HepG2 (cell line): ENCODE measurements at places on chromosomes 12 and 14. TPM values are rescaled to one million over a fixed set of nuclear protein-coding genes. Genes with fewer than 3 reads are reported as not detected.

Gene CRACR2A
- polyA plus RNA-seq = 0.09 and 0.16 TPM in 2 replicates

Gene NGB
- 0.04 and 0.05 TPM in 2 replicates for polyA plus RNA-seq

Gene SIX6
- not detected in 2 replicates for polyA plus RNA-seq

Gene GARIN6
- polyA plus RNA-seq = not detected in 2 replicates

Gene PTPRB
- polyA plus RNA-seq = 0.05 and 0.07 TPM in 2 replicates

Gene LIN52
- polyA plus RNA-seq = 8.8 and 11.4 TPM in 2 replicates

Gene PTPN21
- polyA plus RNA-seq = 2.0 and 2.8 TPM in 2 replicates

Gene TIMM9
- 24.4 and 30.5 TPM in 2 replicates for polyA plus RNA-seq

Gene CCDC197
- 0.13 TPM in 1 of 2 replicates, not detected in the other for polyA plus RNA-seq

Gene KRT3
- polyA plus RNA-seq = not detected in 2 replicates

Gene TSPAN11
- 0.01 TPM in 2 replicates for polyA plus RNA-seq

Gene KRT85
- not detected in 2 replicates for polyA plus RNA-seq

Gene TDP1
- polyA plus RNA-seq = 13.6 and 16.4 TPM in 2 replicates

Gene AMN1
- polyA plus RNA-seq = 26.3 and 26.5 TPM in 2 replicates

Gene TAMALIN
- polyA plus RNA-seq = 2.9 and 4.5 TPM in 2 replicates

Gene SERPINA12
- polyA plus RNA-seq = 0.08 TPM in 1 of 2 replicates, not detected in the other

Gene CD27
- polyA plus RNA-seq = 0.12 and 0.18 TPM in 2 replicates

Gene TCL1B
- not detected in 2 replicates for polyA plus RNA-seq

Gene TAS2R46
- 0.16 and 0.22 TPM in 2 replicates for polyA plus RNA-seq
